Activated T-helper 1 cell treated with anti-CD3 and anti-CD28 coated beads, Interleukin-12 subunit alpha, Interleukin-12 subunit beta, Interleukin-2, Interleukin-4 antibody, amounts not matched to agents 30 ng/mL and 10 ng/mL and 1 ng/mL, durations not matched to agents 14 hours and 24 hours and 36 hours (primary cell): ENCODE measurements at places on chromosomes 6 and 20. TPM values are rescaled to one million over a fixed set of nuclear protein-coding genes. Genes with fewer than 3 reads are reported as not detected.

- DNase-seq = no peak
These were observed 11.1 kb upstream of the PM20D2 start for GRCh38 chr6:89134723-89135122.

- DNase-seq = no peak
These were observed 3.7 kb downstream of the KCNK5 start for GRCh38 chr6:39225543-39225942.

DNA sequence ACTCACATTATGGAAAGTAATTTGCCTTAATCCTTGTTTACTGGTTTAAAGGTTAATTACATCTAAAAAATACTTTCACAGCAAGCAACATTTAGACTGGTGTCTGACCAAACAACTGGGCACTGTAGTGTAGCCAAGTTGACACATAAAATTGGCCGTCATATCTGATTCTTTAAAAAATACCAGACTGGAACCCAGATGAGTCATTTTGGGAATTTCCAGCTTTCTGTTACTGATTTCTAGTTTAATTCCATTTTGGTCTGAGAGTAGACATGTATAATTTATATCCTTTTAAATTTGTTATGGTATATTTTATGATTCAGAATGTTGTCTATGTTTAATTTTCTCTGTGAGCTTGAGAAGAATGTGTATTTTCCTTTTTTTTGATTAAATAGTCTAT is 44.1 kb downstream of the SCP2D1 start:
- DNase-seq = no peak

The OR2J3 gene
- total RNA-seq = not detected in 2 replicates

GRCh38 chr20:9148291-9148690 is 79.4 kb downstream of the PLCB4 start:
- DNase-seq = no peak

The TMEM217 gene
- 7.7 and 9.9 TPM in 2 replicates for total RNA-seq
